ENCODE measurements at places on chromosomes 5 and 9.

DNA sequence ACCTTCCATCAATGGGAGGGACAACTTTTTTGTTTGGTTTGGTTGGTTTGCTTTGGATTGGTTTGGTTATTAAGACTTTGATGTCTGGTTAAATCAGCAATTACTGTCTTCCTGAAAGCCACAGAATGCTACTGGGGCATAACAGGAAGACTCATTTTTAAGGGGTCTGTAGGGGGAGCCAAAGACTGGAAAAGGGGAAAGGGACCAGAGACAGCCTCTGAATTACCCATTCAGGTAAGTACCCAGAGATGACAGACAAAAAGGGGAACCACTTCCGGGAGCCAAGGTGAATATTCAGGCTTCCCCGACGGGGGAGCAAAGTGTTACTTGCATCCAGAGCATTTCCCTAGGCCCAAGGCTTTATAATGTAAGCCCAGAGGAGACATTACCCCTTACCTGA is 4.6 kb upstream of the FEM1C start:
- no peak for DNase-seq

DNA sequence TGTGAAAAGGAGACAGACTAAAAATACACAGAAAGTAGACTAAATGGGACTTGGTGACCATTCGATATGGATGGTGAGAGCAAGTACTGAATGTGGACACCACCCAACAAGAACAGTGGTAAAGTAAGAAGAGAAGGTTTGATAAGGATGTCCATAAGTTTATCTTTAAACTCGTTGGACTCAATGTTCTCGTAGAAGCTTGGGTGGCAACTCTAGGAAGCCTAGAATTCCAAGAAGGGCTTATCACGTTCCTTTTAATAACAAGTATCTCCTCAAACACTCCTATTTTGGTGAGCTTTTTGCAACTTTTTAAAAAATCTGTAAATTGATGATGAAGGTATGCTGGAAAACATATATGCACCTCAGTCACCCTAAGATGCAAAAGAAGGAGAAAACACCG is 108.6 kb upstream of the CDH6 start:
- no peak for DNase-seq

GRCh38 chr9:6382681-6383080 is 30.3 kb upstream of the UHRF2 start:
- no peak for DNase-seq

DNA sequence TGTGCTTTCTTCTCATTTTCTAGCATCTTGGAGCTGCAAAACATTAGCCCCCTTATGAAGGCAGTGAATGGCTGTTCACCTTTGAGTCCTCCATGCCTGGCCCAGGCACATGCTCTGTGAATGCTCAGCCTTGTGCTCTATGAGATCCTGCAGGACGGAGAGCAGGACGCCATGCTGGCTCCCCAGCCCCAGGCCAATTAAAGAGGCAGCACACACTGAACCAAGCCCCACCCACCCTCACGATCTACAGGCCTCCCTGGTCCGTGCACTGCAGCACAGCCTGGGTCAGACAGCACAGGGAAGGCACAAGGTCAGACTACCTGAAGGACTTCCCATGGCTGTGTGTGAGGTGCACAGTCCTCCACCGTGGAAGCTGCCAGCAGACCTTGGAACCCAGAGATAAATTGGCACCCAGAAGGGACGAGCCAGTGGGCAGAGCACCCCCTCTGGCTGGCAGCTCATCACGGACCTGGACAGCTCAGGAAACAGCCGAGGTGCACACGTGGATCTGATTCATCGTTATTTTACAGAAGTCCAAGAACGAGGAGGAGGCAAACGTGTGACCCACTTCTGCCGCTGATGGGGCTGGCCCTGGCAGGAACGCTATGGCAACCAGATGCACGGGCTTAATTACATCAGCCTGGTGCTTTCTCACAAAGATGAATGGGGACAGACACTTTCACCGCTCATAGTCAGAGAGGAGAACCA is 59.5 kb downstream of the OLFM1 start:
- DNase-seq: peak; percentile 23

DNA sequence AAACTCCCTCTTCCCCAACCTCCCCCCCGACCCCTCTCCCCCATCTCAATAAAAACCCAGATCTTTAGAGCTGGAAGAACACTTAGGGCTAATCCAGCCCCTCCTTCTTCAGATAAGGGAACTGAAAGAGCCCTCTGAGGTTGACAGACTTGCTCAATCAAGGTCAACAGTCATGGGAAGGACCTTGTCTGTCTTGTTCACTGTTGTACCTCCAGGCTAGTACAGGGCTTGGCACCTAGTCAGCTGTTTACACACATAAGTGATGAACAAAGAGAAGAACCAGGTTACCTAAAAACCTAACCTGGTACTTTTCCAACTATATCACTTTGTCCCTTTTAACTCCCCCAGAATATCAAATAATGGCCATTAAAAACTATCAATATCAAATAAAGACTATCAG is 2.4 kb downstream of the TTC39B start:
- no peak for DNase-seq

GRCh38 chr9:117123729-117124128 is 291.1 kb downstream of the ASTN2 start:
- no peak for DNase-seq

DNA sequence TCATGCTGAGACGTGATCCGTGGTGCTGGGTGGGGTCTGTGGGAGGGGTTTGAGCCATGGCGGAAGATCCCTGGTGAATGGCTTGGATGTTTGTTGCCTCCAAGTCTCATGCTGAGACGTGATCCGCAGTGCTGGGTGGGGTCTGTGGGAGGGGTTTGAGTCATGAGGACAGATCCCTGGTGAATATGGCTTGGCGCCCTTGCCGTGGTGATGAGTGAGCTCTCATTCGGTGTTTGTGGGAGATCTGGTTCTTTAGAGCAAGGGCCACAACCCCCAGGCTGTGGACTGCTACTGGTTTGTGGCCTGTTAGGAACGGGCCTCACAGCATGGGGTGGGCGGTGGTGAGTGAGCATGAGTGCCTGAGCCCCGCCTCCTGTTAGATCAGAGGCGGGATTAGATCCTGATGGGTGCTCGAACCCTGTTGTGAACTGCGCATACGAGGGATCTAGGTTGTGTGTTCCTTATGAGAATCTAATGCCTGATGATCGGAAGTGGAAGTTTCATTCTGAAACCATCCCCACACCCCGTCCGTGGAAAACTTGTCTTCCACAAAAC is 31.2 kb downstream of the NKD2 start:
- DNase-seq: no peak

- no peak for DNase-seq
These were observed 921 bp downstream of the KCNIP1 start for GRCh38 chr5:170504616-170505266.

DNA sequence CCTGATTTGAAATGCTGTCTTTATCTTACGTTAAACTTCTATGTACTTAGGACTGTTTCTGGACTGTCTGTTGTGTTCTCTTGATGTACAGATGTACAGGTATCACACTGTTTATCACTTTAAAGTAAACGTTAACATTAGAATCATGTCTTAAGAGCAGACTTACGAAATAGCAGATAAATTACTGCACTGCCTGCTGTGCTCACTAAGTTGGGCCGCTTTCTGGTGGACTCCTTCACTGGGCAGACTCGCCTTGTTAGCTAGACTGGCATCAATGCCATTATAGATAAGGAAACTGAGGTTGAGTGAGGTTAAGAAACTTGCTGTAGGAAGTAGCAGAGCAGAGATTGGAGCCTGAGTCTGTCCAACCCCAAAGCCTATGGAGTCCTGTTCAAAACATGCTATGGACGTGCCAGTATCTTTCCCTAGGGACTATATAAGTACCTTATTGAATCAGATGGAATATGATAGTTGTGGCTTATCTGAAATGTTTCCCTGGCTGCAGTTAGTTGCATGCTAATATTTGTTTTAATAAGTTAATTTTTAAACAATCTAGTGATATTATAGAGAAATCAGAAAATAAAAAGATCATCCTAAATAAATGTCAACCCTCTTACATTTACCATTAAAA is 16.9 kb downstream of the ZNF618 start:
- DNase-seq: no peak

DNA sequence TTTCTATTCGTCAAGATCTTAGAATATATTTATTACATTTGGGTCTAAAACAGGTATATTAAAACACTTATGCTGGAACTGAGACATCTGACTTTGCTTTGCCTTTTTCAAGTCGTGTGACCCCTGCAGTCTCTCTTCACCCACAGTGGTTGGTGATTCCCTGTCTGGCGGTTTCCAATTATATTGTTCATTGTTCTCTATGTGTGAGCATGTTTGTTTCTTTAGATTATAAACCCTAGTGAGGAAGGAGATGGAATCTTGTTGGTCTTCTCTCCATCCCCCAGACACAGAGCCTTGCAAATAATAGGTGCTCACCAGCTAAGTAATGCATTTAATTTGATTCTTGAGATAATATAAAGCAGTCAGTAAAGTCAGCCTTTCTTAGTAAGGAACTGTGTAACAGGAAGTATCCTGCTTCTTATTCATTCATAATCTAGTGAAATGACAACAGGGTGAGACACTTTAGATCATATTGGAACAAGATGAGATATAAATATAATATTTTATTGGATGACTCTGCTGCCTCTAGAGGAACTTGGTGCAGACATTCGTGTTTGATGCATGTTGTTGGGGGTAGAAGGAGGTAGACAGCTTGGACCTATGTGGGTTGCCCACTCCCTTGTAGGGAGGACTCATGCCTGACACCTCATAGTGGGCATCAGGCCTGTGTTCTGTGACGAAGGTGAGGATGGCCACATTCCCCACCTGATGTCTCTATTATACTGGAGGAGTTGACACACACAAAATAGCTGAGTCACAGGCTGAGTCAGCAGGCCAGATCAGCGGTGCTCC is 88.1 kb downstream of the FGF1 start:
- DNase-seq: peak; percentile 97

GRCh38 chr5:20601678-20602100 is 613.7 kb upstream of the CDH18 start:
- no peak for DNase-seq

DNA sequence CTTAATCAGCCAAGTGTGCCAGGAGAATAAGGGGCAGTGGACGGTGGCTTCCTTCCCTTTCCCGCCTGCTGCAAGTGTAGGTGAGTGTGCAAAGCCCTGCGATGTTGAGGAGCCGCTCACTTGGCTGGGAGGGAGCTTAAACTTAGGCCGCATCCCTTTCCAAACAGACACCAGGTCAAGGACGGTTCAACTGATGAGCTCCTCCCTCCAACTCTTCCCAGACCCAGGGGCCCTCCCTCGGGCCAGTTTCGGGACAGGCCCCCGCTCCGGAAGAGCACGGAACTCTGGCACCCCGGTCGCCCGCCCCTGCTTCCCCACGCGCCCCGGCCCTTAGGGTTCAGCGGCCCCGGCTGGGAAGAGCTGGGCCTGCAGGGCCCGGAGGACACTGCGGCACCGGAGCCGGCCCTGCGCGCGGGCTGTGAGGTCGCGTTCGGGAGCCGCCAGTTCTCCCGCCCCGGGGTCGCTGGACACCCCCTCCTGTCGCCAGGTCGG is 481 bp downstream of the MRPL36 start:
- DNase-seq: peak; percentile 39

- no peak for DNase-seq
These were observed 10.8 kb downstream of the S1PR3 start for GRCh38 chr9:89001917-89002540.
